ENCODE measurements at places on chromosomes 6 and 20.

- DNase-seq: no peak
These were observed 117.3 kb downstream of the B3GAT2 start for GRCh38 chr6:70839286-70840266.

GRCh38 chr20:34954904-34955230, 739 bp downstream of the GSS start:
- peak; percentile 53 for DNase-seq

DNA sequence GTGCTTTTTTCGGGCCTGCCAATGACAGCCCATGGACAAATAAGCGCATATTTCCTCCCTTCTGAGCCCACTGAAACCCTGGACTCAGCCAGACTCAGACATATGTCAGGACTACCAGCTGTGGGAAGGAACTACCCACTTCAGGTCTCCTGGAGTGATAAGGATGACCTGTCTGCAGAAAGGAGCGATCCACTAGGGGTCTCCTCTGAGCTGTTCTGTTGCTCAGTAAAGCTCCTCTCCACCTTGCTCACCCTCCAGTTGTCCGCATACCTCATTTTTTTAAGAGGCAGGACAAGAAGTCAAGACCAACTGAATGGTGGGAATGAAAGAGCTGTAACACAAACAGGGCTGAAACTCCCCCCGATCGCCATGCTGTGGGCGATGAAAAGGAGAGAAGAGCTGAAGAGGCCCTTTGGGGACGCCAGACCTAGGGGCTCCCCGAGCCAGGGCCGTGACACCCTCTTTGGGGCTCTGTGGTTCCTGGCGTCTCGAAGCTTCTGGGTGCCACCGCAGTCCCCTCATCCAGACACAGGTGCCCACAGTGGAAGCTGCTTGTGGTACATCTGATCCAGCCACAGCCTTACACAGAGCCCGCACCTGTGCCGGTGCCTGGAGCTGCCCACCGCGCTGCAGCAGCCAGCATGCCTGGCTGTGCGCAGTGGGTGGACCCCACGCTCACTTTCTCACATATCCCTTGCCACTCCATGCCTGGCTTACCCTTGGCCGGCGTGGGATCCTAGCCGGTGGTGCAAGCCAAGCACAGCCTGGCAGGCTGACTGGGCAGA, 68.8 kb downstream of the EYS start:
- no peak for DNase-seq

GRCh38 chr6:51513891-51514747, 573.3 kb downstream of the PKHD1 start:
- no peak for DNase-seq

- no peak for DNase-seq
These were observed 56.9 kb downstream of the LYRM2 start for GRCh38 chr6:89581689-89582088.

- no peak for DNase-seq
These were observed 11.4 kb upstream of the RCAN2 start for GRCh38 chr6:46502486-46503119.

DNA sequence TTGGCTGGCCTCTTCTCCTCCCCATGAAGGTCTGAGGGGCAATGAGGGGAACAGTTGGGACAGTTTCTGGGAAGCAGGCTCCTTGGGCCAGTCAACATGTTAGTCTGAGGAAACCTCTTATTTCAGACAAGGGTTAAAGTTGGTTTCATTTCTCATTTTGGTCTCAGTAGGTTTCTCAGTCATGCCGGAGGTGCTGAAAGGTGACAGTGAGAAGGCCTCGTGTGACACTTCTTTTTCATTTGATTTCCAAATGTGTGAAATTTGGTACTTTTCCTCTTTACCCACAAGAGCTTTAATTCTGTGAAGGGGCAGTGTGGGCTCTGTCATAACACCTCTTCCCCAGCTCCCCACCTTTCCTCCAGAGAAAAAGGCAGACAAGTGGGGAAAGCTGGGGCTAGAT, 7.5 kb upstream of the GLP1R start:
- no peak for DNase-seq

GRCh38 chr20:37161830-37162549, 17.1 kb upstream of the RPN2 start:
- no peak for DNase-seq

- no peak for DNase-seq
These were observed 44.1 kb downstream of the NKX2-4 start for GRCh38 chr20:21353236-21353635.

DNA sequence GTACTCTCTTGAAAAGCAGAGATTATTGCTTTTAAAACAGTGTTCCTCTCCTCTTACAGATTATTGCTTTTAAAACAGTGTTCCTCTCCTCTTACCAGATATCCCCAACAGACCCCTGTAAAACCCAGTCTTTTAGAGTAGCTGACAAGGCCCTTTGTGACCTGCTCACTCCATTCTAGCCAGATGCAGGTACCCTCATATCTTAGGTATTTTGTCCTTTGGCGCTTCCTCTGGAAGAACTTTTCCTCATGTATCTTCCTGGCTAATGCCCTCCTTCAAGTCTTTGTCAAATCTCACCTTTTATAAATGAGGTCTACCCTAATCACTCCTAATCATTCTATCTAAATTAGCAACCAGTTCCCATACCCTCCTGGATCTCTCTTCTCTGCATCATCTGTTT, 536.0 kb downstream of the BTBD3 start:
- DNase-seq: no peak

DNA sequence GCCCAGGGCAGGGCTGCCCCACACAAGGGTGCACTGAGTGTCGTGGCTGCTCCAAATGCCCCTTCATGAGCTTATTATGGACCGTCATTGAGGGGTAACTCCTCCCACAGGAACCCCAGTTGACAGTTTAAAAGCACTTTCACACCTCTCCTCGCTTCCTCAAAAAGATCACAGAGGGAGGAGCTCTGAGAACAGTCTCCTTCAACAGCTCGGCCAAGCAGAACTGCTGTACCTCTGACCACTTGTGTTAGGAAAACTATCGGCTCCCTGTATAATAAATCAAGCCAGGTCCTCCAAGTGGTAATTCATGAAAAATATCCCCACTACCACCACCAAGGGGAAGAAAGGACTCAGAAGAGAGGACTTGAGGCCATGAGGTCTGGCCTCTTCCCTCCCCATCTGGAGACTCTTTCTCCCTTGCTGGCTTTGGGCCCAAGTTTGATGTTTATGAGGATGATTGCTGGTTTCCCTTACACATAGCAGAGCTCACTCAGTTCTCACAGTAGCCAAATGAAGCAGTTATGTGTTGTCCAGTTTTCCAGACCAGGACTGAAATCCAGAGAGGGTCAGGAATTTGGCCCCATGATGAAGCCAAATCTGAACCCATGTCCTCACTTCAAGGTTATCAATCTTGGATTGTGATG, 8.7 kb downstream of the SNX21 start:
- no peak for DNase-seq

DNA sequence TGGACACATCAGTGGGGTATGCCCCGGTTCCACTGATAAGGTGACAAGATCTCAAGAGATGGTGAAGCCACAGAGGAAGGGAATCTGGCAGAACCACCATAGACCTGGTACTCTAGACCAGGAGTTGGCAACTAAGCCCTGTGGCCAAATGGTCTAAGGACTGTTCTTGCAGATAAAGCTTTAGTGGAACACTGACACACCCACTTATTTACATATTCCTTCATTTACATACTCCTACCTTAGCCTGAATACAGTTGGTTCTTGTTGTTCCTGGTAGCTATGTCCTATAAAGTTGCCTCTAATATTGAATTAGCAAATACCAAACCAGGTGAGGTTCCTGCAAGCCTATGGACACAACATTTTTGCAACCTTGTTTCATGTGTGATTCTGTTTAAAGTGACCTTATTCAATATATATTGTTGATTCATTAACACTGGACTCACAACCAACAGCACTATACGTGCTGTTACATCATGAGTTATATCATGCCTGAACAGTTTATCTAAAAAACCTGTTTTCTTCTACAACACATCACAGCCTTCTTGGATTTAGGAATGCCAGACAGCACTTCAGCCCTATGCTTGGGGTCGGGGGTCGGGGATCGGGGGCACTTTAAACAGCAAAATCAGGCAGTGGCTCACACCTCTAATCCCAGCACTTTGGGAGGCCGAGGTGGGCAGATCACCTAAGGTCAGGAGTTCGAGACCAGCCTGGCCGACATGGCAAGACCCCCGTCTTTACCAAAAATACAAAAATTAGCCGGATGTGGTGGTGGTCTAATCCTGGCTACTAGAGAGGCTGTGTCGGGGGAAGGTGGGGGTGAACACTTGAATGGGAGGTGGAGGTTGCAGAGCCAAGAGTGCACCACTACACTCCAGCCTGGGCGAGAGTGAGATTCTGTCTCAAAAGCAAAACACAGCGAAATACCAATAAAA, 2.5 kb downstream of the CCDC167 start:
- DNase-seq: no peak

- no peak for DNase-seq
These were observed 514.9 kb downstream of the CDKAL1 start for GRCh38 chr6:21049148-21049547.

GRCh38 chr20:21047981-21048380, 58.2 kb downstream of the LINC00237 start:
- no peak for DNase-seq

GRCh38 chr20:40265825-40266533, 423.1 kb downstream of the MAFB start:
- DNase-seq: no peak

- no peak for DNase-seq
These were observed 126.8 kb downstream of the BCKDHB start for GRCh38 chr6:80233262-80233661.

DNA sequence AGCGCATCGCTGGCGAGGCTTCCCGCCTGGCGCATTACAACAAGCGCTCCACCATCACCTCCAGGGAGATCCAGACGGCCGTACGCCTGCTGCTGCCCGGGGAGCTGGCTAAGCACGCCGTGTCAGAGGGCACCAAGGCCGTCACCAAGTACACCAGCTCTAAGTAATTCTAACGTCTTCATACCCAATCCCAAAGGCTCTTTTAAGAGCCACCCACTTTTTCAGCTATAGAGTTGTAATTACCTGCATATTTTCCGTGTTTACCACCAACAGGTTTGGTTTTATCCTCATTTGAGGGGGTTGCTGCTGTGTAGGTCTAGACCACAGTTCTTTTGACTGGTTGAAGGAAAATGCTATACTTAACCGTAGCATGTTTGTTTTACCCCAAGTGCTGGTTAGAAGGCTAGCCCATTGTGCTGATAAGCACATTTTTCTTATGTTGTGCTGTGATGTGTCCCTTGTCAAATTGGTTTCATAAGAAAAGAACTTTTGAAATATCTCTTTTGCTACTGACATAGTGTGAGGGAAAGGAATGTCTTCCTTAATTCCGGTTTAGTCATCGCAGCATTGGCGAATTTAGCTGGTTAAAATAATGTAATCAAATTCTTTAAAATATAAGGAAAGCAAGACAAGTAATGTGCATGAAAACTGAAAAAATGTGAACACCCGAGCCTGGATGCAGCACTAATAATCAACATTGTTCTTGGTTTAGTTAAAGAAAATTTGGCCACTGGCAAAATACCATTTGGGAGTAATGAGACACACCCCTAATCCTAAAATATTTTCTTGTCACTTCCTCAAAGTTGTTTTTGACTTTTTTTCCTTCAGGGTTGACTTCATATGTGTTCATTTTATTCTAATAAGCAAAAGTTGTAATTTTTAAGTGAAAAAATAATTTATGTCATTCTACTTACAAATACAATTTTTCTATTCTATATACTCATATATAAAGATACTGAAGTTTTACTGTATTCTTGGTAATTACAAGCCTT, 112.8 kb downstream of the HFE start:
- DNase-seq: no peak

DNA sequence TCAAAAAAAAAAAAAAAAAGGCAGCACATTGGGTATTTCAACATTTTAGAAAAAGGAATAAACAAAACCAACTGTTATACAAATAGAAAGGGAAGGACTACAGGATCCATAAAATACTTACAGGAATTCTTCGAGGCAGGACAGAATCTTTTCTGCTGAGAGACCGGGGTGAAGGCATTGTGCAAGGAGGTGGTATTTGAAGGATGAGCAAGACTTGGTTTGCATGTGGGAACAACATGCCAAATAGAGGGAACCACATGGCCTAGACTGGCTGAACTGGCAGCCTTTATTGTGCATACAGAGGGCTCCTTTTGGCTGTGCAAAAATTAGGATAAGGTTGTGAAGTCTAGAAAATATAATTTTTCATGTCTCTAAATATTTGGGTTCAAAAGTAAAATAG, 62.9 kb downstream of the SCAND1 start:
- DNase-seq: no peak
